ENCODE measurements at places on chromosomes 7 and 10.

DNA sequence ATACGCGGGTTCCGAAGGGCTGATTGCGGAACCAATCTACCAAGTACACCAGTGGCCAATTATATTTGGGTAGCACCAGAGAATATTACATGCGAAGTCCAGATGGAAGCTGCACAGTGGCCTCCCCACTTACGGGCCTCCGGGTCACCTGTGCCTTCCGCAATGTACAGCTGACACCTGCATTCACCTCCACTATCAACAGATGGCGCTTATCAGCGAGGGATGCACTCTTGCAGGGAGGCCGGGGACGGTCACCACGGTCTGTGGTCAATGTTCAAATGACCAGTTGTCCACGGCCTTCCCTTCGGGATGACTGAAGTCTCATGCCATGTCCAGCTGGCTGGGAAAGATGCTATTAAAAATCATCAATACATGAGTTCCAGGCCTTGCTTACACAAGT lies 47.6 kb downstream of the SLIT1 start:
- DNase-seq, result no peak

DNA sequence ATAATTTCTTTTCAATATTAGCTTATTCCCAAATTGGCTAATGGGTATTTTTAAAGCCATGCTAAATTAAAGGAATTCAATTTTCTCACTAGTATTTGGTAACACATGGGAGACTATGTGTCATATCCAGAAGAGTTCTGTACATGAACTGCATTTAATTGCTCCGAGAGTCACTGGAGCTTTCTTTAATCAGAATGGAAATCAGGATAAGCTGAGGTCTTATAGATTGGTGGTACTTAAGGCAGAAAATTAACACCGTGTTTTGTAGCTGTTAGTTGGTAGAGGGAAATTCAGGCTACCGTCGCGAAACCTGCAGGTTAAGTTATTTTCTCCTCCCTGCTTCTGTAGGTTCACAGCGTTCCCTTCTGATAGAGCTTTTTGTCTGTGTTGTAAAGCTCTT lies at the start of gene WEE2:
TSS of gene WEE2 (plus strand) at position 3 of the 400 bp plus-strand sequence. CDS start 406 bp downstream, outside the sequence.
- no peak for DNase-seq

GRCh38 chr10:71059054-71059818 lies 153.1 kb upstream of the UNC5B start:
- DNase-seq, result no peak

GRCh38 chr10:1107679-1108078 lies 51.5 kb downstream of the WDR37 start:
- no peak for DNase-seq

DNA sequence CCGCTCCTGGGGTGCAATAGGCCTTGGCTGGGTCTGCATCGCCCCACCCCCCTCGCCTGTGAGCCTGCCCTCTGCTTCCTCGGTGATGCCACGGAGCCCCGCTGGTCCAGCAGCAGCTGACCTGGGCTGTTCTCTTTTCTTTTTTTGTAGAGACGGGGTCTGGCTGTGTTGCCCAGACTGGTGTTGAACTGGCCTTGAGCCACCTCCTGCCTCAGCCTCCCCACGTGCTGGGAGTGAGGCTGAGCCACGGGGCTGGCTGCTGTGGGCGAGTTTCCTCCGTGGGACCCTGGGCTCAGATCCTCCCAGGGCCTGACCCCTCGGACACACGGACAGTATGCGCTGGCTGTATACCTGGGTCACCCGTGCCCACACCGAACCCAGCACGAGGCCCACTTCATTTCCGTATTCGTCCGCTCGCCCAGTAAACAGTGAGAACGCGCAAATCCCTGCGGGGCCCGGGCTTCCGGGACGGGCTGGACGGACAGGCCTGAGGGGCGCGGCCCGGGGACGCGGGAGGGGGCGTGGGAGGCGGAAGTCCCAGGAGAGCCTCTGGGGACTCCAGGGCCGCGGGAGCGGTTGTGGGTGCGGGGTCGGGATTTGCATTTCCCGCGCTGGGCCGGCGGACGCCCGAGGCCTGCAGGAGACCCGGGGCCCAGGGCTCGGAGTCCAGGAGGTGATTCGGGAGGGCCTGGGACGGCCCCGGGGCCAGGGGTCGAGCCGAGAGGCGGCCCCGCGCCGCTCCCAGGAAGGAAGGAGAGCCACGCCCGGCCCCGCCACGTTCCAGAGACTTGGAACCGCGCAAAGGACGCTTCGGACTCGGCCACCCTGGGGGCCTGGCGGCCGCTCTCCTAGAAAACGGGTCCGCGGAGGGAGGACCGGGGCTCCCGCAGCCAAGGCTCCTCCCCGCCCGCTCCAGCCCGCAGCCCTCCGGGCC lies 57.7 kb upstream of the DNAJB6 start:
- no peak for DNase-seq

DNA sequence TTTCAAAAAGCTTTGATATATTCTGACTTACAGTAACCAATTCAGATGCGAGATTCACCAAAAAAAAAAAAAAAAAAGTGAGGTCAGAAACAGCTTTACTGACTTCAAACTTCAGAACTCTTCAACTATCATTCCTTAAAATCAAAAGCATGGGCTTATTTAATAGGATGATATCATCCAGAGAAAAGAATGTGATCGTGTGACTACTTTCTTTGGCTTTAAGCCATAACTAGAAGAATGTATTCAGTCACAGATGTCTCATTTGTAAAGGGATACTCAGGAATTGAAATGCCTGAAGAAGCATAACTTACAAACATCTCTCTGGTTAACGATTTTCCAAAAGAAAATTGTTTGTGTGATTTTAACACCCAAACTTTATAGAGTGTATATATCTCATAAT lies 11.5 kb downstream of the TPK1 start:
- DNase-seq, result no peak

DNA sequence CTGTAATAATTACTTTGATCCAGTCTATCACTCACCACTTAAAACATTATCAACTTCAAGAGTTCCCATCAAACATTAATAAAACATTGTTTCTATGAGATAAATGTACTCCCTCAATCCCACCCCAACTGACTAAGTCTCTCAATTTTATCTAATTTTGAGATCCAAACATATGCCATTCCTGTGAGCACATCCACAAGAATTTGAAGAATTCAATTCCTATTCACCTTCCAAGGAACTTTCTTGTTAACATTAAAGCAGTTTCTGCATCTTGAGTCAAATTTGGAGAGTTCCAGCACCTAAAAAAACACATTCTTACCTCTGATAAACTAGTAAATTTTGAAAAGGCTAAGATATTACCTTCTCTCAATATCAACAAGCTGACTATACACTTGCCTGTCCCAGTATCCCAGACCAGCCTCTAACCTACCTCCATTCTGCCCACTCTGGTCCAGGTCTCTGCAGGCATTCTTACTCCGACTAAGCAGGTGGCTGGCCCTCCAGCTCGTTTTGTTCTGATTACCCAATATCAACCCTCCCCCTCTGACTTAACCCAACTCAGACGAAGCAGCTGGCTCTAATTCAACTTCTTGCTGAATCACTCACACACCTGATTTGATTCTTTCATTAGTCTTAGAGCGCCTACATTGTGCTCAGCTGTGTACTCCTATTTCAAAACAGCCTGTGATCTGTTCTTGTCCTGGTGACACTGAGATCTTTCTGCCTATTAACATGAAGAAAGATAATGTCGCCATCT lies 275.2 kb downstream of the IPMK start:
- no peak for DNase-seq

- no peak for DNase-seq
Measured at GRCh38 chr7:142592664-142593063, 156.6 kb upstream of the PRSS1 start.

- no peak for DNase-seq
Measured at GRCh38 chr7:133572843-133573242, 320.0 kb downstream of the EXOC4 start.

DNA sequence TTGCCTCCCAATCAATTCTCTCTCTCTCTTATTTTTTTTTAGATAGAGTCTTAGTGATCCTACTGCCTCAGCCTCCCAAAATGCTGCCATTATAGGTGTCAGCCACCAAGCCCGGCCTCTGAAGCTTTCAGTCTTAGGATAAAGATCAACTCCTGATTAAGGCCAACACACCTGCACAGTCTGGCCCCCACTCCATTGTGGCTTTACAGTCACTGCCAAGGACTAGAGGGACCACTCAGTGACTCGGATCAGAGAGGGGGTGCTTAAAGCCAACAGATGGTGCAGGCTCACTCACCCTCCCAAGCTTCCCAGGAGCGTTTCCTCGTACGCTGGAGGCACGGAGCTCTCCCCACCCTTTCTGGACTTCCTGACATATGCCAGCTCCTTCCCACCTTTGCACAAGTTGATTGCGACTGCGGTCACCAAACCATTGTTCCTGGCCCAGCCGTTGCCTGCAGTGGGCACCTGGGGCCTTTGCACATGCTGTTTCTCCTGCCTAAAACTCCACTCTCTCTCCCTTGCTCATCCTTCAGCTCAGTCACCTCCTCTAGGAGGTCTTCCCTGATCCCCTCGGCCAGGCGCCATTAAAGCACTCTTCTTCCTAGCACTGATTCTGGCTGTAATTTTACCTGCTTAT lies 1.7 kb upstream of the CDH23 start:
- no peak for DNase-seq

GRCh38 chr7:92838934-92839333 lies 2.6 kb upstream of the CDK6 start:
- DNase-seq, result no peak

DNA sequence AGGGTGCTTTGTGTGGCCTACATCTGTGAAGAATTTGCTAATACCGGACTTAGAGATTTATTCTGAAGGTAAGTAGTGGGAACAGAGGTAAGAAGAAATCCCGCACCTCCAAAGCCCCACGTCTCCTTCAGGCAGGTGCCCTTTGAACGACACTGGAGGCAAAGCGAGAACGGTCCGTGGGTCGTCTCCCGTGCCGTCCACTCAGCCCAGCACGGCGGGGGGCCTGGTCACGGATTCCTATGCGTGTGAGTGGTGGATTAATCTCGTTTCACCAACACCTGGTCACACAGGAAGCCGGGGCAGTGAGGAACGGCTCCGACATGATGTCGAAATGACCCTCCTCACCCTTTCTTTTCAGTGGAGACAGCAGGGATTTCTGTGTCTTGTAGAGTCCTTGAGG lies 21.0 kb upstream of the ZFAND2A start:
- no peak for DNase-seq

DNA sequence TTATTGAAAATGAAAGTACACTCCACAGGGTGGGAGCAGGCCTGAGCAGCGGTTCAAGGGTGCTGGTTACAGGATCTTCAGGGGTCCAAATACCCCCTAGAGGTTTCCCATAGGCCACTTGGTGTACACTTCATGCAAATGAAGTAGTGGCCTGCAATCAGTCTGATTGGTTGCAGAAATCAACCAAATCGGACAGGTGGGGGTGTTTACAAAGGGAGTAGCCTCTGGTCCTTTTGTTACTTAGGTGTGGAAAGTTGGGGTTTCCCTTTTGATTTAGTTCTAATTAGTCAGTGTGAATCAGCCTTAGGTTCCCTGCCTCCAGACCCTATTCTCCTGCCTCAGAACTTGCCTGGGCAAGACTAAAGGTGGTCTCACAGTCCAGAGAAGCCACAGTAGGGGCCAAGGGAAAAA lies 49.6 kb downstream of the SYPL1 start:
- no peak for DNase-seq

- DNase-seq, result no peak
Measured at GRCh38 chr7:115356999-115357702, 435.3 kb downstream of the MDFIC start.

DNA sequence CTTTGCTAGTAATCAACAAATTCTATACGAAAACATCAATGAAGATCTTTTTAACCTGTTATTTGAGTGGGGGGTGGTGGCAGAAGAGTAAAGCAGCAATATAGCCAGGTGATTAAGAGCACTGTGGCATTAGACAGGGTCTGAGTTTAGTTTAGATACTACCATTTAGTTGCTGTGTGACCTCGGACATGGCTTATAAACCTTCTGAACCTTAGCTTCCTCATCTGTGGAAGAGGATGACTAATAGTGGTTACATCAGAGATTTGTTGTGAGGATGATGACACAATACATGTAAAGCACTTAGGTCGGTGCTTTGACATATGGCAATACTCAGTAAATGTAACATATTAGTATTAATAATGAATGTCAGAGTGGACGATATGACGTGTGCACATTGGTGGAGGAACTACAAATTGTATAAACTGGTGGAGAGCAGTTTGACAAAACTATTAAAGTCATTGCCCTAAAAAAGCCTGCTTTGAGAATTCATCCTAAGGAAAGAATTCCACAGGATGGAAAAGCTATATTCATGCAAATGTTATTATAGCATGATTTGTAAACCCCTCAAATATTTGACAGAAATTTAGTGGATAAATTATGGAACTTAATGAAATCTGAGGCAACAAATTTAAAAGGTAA lies 24.3 kb downstream of the SPAG6 start:
- DNase-seq, result no peak

DNA sequence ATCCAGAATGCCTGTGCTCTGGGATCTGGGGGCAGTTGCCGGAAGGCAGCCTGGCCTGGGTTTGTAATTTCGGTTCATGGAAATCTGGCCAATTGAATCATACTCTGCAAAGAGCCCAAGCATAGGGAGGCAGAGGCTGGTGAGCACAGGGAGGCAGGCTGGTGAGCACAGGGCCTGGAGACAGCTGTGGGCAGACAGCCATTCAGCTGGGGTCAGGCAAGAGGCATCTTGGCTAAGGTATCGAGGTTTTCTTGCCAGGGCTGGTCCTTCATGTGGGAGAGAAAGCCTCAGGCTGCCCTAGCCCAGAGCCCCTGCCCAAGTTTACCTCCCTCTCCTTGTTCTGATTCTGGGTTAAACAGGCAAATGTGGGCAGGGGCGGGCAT lies 63.7 kb upstream of the BAIAP2L1 start:
- no peak for DNase-seq

- no peak for DNase-seq
Measured at GRCh38 chr7:111710839-111711380, 148.6 kb upstream of the IMMP2L start.

- DNase-seq, result no peak
Measured at GRCh38 chr10:11842411-11842810, 19.3 kb downstream of the PROSER2 start.

GRCh38 chr10:35006836-35007235 lies 83.3 kb downstream of the CUL2 start:
- no peak for DNase-seq

- no peak for DNase-seq
Measured at GRCh38 chr10:60534761-60535389, 145.2 kb upstream of the ANK3 start.

DNA sequence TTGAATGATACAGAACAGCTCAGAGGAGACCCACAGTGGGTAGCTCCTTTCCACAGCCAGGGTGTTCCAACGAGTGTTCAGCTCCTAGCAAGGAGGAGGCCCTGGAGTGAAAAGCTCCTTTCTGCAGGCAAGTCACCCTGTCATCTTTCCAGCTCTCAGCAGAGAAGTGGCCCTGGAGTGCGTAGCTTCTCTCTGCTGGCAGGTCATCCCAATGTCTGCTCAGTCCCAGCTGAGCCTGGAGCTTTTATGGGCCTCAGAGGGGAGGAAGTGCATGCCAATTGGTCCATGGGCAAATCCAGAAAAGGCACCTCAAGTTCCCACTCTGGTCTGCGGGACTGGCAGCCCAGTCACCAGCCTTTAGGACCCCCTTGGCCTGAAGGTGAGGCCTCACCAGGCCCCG lies 30.8 kb upstream of the ZMYND11 start:
- no peak for DNase-seq

DNA sequence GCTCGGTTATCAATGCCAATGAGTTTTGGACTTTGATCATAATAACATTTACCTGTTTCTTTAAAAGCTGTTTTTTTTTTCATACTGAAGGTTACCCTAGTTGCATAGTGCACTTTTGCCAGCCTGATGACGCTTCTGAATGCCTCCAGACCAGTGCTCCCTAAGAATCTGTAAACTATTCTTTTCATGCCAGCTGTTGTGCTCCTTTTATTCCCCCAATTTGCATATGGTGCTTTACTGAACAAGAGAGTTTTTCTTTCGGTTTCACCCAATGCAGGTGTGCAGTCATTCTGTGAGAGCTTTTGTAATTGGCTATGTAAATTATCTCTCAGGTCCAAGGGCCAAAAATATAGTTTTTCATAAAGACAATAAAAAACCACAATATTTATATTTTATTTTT lies 48.1 kb upstream of the GLCCI1 start:
- DNase-seq, result no peak

Measured in stimulated activated CD8-positive, alpha-beta memory T cell treated with anti-CD3 and anti-CD28 coated beads, Interleukin-4, amount 100 ng/mL, for 1 hour (primary cell).